Thoracic aorta (tissue), 2 donors: ENCODE measurements at places on chromosomes 12 and 14.

- no peak for DNase-seq
Measured at GRCh38 chr12:92898755-92899154, 30.3 kb downstream of the EEA1 start.

GRCh38 chr12:45256721-45257120, 40.8 kb downstream of the ANO6 start:
- no peak for DNase-seq

- no peak for DNase-seq
Measured at GRCh38 chr12:42094277-42094676, 50.4 kb downstream of the GXYLT1 start.

GRCh38 chr14:25484906-25485305, 435.0 kb upstream of the STXBP6 start:
- DNase-seq: no peak

- DNase-seq: no peak
Measured at GRCh38 chr12:58293308-58293982, 352.1 kb downstream of the ATP23 start.

DNA sequence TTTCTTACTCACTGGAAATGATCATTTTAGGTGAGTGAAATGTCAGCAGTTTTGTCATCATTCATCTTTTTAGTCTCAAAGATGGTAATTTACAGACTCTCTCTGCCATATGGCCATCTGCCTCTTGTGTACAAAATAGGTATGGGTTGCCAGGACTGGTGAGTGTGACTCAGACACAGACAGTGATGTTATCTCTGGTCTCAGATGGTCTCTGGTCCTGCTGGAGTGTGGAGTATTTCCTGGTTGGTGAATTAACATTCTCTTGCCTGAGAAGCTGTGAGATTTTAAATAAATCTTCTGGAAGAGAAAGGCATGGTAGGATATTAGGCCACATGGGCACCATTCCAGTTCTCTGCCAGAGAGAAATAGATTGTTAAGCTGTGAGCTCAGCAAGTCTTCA, 207.0 kb downstream of the ATP23 start:
- DNase-seq: no peak

GRCh38 chr12:32522331-32523221, 123.2 kb downstream of the FGD4 start:
- DNase-seq: no peak

DNA sequence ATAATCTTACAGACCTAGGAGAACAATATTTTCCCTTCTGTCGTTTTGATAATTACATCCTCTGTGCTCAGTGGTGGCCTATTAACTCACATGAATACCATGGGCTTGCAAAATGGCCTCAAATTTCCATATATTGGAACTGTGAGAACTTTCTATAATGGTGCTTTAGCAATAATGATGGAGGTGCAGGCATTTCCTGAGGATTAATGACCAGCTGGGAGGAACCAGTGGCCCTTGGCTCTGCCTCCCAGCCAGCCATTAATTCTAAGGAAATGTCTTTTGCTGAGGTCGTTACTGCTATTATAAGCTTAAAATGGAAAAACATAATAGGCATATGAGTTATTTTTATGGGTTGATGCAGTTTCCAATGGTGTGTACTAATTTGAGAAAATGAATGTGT, 33.6 kb downstream of the HMGA2 start:
- no peak for DNase-seq

DNA sequence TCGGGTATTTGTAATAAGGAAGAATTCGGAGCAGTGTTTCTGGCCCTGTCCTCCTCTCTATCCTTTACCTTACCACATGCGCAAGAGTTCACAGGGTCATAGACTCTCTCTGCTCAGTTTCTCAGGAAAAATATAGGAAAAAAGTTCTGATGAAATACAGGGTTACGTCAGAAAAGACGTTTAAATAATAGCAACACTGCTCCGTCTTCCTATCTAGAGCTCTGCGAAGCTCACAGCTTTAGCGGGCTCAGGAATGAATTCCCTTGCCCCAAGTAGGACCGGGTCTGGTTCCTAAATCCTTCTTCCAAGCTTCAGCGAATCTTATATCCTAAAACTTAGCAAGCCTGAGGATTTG, 365 bp downstream of the CCDC59 start:
- DNase-seq: no peak

DNA sequence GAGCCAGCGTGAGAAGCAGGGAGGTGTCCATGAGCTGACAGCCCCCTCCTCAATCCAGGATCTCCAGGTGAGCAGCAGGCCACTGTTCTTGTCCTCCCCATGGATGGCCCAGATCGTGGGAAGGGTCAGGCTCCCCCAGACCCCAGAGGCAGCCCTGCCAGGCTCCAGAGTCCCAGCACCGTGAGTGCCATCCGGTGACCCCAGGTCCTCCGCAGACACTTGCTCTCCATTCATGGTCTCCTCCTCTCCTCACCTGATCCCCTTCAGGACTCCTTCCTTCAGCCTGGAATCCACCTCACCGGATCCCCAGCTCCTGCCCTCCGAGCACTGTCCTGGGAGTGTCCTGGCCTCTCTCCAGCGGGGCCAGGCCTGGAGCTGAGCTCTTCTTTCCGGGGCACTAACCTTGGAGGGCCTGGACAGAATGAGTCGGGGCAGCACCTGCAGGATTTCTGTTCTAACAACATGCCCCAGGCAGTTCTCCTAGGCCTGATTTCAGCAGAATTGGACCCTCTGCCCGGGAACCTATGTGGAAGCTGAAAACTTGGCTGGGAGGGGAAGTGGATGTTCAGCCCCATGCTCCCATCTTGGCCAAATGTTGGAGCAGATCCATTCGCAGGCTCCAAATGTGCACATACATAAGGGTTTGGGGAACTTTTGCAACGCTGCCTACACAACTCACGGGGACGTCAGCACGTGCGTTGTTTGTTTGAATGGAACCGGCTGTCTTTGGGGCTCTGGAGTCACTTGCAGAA, 341.6 kb upstream of the SFSWAP start:
- DNase-seq: no peak

DNA sequence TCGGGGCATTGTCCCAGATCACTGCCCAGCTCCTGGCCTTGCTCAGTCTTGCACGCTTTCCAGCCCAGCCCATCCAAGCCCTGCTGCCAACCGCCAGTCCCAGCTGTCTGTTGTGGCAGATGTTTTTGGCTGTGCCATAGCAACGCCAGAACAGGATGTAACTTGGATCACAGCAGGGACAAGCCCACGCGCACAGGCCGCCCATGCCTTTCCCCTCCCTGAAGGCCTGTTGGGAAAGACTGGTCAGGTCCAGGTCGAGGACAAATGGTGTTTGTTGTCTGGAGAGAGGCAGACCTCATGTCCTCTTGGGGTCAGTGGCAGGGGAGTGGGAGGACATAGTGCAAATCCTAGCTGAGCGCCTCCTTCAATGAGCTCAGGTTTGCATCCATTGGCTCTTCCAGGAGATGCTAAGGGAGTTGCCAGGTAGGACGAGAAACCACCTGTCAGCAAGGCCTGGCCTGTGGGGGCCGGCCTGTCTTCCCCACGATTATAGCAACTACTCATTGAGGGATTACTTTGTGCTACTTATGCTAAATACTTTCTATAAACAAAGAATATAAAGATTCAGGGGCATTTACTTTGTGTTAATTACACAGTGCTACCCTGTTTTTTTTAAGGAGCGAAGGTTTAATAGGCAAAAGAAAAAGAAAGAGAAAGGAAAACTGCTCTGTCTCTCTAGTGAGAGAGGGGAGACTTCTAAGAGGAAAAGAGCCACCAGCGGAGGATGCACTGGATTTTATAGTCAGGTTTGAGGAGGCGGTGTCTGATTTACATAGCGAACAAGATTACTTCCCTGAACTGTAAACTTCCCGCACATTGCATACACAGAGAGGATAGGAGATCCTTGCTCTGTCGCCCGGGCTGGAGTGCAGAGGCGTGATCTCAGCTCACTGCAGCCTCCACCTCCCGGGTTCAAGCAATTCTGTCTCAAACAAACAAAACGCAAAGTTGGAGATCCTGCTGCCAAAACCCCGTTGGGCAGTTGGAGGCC, 42.8 kb upstream of the CORO1C start:
- peak; percentile 80 for DNase-seq

GRCh38 chr14:37665951-37666350, 70.5 kb downstream of the TTC6 start:
- DNase-seq: no peak

- no peak for DNase-seq
Measured at GRCh38 chr14:99605299-99605961, 1.4 kb upstream of the CCDC85C start.

GRCh38 chr14:104363891-104364760, 215.4 kb upstream of the C14orf180 start:
- no peak for DNase-seq

GRCh38 chr12:52080403-52081251, 1.1 kb downstream of the SMIM41 start:
- no peak for DNase-seq

- DNase-seq: no peak
Measured at GRCh38 chr12:82359115-82359478, 768 bp downstream of the METTL25 start.

GRCh38 chr12:49924628-49925246, 21.0 kb upstream of the FAIM2 start:
- DNase-seq: no peak

DNA sequence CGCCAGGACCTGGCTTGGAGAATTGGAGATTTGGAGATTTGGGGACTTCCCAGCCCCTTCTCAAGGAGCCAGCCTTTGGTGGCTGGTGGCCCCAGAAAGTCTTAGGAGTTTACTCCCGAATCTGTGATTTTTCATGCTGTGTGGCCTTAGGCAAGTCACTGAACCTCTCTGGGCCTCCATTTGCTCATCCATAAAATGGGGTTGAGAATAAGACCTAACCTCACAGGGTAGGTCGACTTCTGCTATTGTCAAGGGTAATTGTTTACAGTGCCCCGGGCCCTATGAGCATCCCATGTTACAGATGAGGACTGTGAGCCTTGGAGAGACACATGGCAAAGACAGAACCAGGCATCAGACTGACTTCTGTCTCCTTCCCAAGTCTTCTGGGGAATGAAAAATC, 16.2 kb upstream of the TMEM119 start:
- DNase-seq: no peak

- DNase-seq: no peak
Measured at GRCh38 chr12:111056618-111057521, 136.5 kb upstream of the MYL2 start.

DNA sequence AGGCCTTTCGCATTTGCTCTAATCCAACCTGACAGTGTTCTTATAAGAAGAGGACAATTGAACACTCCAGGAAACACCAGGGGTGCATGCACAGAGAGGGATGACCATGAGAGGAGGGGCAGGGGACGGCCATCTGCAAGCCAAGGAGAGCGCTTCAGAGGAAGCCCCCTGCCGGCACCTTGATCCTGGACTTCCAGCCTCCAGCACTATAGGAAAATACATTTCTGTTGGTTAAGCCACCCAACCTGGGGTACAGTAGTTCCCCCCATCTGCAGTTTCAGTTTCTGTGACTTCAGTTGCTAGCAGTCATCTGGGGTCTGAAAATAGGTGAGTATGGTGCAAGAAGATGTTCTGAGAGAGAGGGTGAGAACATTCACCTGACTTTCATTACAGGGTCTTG, 64.7 kb downstream of the CLMN start:
- DNase-seq: no peak

DNA sequence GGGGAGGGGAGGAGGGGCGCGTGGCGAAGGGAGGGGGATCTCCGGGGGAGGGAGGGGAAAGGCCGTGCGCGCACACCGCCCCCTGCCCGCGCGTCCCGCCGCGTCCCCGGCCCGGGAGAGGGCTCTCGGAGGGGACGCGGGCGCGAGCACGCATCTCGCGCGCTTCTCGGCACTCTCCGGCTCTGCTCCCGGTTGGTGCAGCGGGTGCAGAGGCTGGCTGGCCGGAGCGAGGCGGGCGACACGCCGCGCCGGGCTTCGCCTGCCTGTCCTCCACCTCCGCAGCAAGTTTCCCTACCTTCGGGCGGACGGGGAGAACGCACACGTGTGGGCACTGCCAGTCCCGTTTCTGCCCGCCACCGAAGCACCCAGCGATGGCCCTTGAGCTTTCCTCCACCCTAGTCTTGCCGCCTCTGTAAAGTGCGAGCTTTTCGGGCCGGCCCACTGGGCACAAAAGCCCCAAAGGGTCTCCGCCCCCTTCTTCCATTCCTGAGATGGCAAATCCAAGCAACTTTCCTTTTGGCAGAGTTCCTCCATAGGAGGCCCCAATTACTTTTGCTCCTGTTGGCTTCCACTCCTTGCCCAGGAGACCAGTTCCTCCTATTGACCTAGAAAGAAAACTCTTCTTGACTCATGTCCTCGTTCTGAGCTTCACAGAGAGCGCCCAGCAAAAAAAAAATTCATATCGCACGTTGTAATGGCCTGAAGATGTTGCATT, 363 bp upstream of the CSAD start:
- DNase-seq: no peak

DNA sequence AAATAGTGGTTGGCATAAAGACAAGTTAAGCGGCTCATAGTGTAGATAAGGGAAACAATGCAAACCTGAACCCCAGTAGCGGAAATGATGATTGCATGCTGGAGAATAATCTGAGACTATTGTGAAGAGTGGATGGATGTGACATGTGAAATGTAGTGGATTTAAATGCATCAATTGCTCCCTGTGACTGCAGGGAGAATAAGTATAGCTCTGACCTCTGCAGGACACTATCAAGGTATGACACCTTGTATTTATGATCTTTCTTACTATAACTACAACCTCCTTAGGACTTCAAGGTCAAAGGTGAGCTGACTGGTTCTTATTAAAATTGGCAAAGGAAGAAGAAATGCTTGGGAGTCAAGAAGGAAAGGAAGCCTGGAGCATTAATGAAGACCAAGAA, 285.6 kb downstream of the GRIN2B start:
- no peak for DNase-seq

DNA sequence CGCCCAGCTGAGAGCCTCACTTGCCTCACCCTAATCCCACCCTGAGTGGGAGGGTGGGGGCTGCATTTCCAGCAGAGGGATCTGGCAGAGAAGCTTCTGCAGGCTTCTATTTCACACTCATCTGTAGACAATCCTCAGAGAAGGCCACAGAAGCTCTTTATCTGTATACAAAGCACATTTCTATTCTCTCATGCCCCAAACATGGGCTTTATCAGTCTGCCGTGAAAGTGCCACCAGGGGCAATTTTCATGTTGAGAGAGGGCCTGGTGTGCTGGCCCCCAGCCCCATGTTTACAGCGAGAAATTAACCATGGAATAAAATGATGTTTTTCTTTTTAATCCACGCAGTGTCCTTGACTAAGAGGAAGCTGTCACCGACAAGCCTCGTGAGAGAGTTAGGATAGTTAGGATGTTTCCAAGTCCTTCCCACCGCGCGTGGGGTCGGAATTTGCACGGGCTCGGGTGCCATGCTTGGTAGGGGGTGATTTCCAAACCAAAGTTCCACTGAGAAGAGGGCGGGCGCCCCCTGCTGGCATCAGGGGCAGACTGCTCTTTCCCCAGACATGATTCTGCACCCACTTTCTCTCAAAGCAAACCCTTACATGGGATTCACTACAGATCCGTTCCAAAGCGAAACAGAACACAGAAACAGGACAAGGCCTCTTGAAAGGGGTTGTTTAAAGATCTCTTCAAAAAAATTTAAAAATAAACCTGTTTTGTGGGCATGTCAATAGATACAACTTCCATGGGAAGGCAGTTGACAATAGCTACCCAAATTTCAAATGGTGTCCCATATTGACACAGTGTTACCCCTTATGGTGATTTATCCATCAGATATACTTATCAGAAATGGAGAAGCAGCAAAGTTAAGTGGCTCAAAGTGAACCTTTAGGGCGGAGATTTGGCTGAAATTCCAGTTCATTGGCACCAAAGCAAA, 19.4 kb downstream of the BDKRB1 start:
- DNase-seq: no peak
